ENCODE measurements at places on chromosomes 5 and 9. TPM values are rescaled to one million over a fixed set of nuclear protein-coding genes. Genes with fewer than 3 reads are reported as not detected.

- no peak for DNase-seq
These were observed 22.3 kb downstream of the ADCY2 start for GRCh38 chr5:7418276-7418675.

DNA sequence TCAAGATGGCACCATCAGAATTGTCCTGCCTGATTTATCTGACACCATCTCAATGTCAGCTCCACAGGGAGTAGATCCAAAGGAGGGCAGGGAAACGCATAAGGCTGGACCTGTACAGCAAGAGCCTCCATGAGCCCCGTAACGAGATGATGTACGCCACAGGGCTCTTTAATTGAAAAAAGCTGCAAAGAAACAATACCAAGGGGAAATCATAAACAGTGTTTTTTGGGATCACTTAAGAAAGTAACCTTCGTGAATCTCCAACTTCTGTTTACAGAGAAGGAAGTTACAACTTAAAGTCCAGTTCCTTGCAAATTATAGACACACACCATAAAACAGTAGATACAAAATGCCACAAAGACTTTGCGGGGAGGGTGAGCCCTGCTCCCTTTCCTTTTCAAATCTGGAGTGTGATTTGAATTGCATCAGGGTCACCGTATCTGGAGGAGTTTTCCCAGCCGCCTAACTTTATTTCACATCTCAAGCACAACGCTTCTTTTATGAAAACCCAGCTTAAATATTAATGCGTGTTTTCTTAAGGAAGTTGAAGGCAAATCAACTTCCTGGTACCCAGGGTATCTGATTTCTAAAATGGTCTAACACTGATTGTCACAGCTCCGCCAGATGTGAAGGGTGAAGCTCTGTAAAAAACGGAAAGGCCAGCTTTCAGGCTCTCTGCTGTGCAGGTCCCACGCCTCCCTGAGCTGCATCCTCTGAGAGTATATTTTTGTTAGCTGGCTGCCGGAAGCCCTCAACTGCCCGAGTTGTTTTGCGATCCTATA, 88.9 kb downstream of the EBF1 start:
- no peak for DNase-seq

DNA sequence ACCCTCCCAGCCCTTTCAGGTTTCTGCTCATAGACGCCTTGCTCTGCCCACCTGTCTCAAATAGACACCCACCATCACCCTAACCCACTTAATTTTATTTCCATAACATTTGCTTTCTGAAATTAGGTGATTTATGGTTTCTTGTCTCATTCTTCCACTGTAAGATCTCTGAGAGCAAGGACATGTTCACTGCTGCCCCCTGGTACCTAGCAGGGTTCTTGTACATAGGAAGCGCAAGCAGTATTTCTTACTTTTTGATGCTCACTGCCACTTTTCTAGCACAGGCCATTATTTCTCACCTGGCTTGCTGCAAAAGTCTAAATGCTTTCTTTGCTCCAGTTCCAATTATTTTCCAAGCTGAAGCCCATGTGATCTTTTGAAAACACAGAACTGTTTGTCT, 16.8 kb downstream of the C9orf57 start:
- no peak for DNase-seq

The ARL14EPL gene
- not detected for total RNA-seq

The ANKRD34B gene
- total RNA-seq: 0.19 TPM

GRCh38 chr5:89308606-89309040, 425.6 kb upstream of the MEF2C start:
- no peak for DNase-seq

GRCh38 chr9:116112236-116112635, 41.4 kb upstream of the PAPPA start:
- DNase-seq: no peak

The SARDH gene
- 6.8 TPM for total RNA-seq

DNA sequence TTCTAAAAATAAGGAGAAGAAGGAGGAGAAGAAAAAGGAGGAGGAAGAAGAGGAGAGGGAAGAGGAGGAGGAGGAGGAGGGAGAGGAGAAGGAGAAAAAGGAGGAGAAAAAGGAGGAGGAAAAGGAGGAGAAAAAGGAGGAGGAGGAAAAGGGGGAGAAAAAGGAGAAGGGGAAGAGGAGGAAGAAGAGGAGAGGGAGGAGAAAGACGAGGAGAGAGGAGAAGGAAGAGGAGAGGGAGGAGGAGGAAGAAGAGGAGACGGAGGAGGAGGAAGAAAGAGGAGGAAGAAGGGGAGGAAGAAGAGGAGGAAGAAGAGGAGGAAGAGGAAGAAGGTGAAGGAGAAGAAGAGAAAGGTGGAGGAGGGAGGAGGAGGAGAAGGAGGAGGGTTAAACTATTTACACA, 210.2 kb upstream of the TRPM3 start:
- DNase-seq: no peak

- no peak for DNase-seq
These were observed 11.0 kb upstream of the EXOSC2 start for GRCh38 chr9:130682421-130683121.

DNA sequence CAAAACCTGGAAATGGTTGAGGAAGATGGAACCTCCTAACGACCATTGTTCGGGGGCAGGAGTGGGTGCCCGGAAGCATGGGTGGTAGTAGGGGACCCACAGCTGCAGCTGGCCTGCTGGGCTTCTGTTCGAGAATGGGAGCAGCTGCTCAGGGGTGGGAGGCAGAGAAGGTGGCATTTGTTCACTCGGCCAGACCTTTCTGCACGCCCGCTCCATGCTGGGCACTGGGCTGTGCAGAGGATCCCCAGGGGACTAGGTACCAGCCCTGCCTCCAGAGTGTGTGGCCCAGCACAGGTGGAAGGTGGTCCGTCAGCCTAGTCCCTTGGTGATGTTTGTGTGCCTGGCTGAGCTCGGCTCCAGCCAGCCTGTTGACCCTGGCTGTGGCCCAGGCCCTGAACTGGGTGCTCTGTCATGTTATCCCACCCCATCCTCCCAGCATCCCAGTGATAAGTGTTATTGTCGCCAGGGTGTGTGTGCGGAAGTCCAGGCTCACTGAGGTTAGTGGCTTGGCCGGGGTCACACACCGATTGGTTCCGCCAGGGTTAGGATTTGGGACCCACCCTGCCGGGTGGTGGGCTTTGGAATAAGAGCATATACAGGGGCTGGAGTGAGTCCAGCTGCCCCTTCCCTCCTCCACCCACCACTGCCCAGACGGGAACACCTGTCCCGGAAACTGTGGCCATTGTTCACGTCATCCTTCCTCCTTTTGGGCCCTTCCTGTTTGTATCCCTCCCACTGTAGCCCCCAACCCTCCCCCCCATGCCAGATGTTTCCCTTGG, 4.8 kb downstream of the N4BP3 start:
- no peak for DNase-seq

Measured in type B pancreatic cell (in vitro differentiated cells).